ENCODE measurements at places on chromosomes 1 and 21.

DNA sequence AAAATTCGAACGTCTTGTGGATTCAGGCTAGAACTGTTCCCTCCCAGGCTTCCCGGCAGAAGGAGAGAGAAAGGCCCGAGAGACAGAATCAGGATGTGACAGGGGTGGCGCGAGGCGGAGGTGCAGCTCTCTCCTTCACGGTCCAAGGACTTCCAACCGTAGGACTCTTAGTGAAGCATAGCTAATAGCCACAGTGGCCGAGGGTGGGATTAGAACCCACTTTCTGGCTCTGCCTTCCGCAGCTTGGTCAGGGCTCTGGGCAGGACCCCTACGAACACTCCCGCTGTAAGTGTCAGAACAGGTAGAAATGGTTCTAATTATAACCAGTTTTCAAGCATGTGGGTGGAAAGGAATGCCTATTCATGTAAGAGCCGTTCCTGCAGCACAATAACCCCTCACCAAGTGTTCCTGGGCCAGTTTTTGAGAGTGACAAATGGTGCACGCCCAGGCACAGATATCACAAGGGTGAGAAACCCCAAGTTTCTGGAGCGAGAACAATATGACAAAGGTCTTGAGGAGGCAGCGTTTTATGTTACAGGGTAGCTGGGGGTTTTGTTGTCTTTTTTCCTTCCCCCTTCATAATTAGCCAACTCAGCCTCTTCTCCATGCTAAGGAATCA, 86.4 kb downstream of the SYF2 start:
- no peak for DNase-seq

DNA sequence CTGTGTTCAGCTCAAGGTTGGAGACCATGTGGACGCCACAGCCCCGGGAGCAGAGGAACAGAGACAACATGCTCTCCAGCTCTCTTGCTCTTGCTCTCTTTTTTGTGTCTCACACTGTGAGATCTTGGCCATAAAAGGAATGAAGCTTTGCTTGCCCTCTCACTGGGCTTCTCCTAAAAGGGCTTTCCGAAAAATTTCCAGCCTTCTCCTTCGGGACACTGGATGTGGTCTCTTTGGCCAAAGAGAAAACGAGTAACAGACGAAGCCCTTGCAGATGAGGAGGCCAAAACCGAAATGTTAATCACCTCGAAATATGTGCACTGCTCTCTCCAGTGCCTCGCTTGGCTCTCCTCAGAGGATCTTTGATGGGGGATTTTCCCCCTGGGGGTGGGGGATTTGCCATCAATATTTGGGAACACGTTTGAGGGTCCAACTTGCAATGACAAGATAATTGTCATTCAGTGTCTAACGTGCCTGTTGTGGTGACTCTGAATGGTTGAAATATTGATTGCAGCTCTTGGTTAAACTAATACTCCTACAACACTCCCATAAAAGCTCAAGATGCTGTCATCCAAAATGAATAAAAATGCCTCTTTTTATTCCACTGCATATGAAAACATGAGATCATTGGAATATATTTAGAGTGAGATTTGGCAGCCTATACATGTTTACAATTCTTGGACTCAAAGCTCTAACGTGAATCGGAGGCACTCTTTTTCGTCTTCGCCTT, 68.6 kb upstream of the ANGPTL1 start:
- DNase-seq, result peak; percentile 85

DNA sequence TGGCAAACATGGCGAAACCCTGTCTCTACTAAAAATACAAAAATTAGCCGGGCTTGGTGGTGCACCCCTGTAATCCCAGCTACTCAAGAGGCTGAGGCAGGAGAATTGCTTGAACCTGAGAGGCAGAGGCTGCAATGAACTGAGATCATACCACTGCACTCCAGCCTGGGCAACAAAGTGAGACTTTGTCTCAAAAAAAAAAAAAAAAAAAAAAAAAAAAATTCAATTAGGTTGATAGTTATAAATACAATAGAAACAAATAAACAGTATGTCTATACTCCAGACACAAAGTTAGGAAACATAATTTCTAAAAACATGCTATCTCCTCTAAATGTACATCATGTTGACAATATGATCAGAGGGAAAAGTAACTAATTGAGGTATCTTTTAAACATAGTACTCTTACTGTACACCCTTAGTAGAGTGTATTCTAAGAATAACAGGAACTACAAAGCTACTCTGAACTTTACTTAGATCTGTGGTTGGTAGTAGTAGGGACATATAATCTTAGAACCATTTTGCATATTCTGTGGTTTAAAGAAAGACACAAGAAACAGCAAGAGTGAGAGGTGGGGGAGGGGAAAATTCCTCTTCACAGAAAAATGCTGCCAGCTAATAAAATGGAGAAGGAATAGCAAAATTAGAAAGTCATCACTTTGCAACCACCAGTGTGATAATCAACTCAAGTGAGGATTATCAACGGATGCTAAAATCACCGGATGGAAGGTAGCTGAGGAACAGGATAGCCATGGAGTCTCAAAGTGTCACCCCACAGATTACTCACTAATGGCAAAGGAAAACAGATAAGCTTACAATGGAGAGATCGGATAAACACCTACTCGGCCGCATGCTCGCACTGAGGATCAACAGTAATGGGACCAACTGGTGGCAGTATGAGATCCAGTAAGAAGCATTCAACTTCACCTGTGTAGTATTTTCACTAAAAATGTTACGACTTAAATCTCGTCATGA, 35.0 kb downstream of the MTOR start:
- no peak for DNase-seq

DNA sequence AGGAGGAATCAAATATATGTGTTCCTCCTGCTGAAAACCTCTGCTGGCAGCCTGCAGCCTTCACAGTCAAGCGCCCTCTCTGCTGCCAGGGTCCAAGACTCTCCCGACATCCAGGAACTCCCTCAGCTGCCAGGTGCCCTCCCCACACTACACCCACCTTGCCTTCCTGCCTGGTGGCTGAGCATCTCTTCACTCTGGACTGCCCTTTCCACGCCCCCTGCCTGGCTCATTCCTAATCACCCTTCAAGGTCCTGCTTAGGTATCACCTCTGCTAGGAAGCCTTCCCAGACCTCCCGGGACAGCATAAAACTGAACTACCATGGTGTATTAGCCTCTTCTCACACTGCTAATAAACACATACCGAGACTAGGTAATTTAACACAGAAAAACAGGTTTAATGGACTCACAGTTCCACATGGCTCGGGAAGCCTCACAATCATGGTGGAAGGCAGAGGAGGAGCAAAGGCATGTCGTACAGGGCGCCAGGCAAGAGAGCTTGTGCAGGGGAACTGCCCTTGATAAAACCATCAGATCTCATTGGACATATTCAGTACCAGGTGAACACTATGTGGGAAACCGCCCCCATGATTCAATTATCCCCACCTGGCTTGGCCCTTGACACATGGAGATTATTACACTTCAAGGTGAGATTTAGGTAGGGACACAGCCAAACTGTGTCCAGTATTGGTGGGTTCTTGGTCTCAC, 15.3 kb downstream of the LDLRAD1 start:
- no peak for DNase-seq

- no peak for DNase-seq
Measured at GRCh38 chr1:184854496-184855140, 100.0 kb upstream of the EDEM3 start.

- no peak for DNase-seq
Measured at GRCh38 chr1:187624812-187625545, 796.2 kb downstream of the PLA2G4A start.

- no peak for DNase-seq
Measured at GRCh38 chr1:210598135-210598652, 269.5 kb downstream of the HHAT start.

DNA sequence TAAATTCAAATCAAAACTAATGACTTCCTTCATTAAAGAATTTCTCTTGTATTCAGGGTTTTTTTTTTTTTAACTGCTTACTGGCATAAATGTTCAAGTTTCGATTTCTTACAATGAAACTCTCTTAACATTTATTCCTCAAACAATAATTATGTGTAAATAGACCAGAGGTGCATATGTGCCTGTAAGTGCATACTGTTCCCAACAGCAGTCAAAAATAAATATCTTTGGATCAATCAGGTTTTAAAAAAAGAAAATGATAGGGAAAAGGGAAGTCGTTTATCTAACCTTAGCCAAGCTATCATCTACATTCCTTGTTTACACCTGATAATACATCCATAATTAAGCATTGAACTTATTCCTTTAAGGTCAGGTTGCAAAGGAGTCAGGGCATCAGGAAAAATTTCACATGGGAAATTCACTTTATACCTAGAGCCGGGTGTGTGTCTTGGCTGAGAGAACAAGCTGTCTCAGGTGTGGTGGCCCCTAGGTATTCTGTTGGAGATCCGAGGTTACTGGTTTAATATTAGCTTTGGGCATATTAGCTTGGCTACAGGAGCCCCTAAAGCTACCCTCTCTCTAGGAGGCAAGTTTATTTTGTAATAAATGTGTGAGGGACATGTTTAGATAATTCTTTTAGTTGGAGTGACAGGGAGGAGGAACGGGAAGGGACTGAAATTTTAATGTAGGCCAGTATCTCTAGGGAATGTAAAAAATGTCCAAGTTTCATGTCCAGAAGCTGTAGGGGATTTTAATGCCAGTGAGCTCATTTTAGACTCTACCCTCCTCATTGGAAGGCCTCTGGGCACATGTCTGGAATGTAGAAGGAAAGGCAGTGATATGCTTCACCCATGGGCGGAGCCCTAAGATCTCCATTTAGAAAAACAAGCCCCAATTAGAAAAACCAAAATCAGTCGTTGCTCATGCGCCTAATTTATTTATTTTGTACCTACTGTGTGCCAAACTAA, 327.9 kb upstream of the PROX1 start:
- DNase-seq, result no peak

GRCh38 chr1:245871915-245872314, 635.2 kb downstream of the SMYD3 start:
- DNase-seq, result no peak

- no peak for DNase-seq
Measured at GRCh38 chr1:202553560-202554038, 156.7 kb downstream of the SYT2 start.

Data from brain (organoid and tissue), 16 donors.